ENCODE measurements at places on chromosomes 1 and 21.

GRCh38 chr1:177228693-177229065, 57.9 kb downstream of the BRINP2 start:
- DNase-seq: no peak

- DNase-seq: no peak
Observed at GRCh38 chr1:198270273-198270828, 113.6 kb downstream of the NEK7 start.

GRCh38 chr1:230906226-230906625, 37.9 kb upstream of the C1orf198 start:
- DNase-seq: no peak

DNA sequence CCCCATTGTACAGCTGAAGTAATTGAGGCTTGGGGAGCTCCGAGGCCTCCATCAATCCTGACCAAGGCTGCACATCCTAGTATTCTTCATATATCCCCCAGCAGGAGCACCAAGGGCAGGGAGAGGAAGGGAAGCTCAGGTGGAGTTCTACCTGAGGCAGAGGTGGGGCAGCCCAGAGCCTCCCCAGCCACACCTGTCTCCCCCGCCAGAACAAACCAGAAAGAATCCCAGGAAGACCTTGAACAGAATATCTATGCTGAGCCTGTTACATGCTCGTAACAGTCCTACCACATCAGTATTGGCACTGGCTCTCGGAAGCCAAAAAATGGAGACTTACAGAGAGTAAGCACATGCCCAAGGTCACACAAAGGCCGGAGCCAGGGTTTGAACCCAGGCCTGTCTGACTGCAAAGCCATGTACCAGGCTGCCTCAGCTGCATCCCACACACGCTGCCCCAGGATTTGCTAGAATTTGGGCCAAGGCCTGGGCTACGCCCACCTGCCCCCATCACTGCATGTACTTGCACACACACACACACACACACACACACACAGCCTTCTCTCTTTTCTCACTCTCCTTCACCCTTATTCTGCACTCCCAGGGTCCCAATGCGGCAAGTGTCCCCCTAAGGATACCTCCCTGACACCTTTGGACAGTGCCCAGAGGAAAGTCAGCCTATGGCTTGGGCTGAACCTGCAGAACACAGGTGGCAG, 4.5 kb downstream of the E2F2 start:
- DNase-seq: no peak

DNA sequence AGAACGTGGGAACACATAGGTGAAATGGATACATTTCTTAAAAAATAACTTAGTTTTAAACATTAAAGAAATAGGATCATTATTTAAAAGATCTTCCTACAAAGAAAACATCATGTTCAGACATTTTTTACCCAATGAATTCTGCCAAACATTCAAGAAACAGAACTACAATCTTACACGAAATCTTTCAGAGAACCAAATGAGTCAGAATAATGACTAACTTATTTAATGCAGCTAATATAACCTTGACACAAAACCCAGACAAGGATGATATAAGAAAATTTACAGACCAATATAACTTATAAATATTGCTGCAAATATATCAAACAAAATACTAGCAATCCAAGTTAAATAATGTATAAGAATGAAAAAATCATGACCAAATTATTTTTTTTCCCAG, 220.1 kb upstream of the KCNK2 start:
- no peak for DNase-seq

DNA sequence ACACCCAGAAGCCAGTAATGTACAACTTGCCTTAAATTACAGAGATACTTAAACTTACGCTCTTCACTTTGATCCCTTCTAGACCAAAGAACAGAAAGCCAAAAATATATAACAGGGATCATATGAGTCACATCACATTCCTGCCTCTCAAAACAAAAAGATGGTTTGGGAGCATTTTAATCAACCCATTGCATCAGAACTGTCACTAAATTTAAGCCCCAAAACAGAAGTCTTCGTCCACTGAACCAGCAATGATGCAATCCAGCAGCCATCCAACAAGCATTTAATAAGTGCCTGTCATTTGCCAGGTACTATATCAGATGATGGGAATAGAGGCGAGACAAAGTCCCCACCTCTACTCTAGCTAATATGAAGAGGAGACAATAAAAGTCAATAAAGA, 42.7 kb upstream of the GLIS1 start:
- DNase-seq: no peak

GRCh38 chr1:208177656-208178055, 66.5 kb downstream of the PLXNA2 start:
- DNase-seq: no peak

- DNase-seq: no peak
Observed at GRCh38 chr1:230071316-230071715, 4.3 kb downstream of the GALNT2 start.

DNA sequence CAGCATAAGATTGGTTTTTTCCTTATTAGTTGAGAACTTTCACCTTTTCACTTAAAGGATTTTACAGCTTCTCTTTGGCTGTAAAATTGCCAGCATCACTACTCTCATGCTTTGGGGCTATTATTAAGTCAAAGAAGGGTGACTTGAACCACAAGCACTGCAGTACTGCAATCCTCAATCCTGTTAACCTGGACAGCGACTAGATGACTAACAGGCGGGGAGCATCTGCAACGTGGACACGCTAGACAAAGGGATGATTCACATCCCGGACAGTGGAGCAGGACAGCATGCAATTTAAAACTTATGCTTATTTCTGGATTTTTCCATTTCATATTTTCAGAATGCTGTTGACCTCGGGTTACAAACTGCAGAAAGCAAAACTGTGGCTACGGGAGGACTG, 8.1 kb downstream of the ARV1 start:
- no peak for DNase-seq

DNA sequence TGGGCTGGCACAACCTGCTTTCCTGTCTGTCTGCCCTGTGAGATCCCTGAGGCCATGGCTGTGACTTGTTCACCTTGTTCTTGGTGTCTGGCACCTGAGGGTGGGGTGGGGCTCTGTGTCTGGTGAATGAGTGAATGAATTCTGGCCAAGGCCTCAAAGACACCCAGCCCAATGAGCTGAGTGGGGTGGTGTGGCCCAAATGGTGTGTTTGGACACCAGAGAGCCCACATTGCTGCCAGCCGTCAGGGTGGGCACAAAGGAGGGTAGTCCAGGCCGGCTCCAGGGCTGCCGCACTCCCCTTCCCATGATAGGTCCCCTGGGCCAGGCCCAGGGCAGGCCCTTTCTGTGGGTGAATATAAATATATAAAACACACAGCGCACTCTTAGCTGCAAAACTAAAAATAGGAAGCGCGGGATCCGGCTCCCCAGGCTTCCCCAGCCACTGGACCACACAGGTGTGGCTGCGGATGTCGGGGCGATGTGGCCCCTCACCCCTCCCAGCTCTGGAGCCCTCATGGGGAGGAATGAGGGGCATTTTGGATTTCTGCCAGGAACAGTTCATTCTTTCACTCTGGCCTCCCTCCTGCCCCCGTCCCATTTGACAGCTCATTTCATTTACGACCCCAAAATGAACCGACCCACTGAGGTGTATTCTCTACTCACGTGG, 33.3 kb downstream of the RUNX3 start:
- DNase-seq: no peak

All from cortex of kidney (tissue), 1 donor.